ENCODE measurements at places on chromosomes 11 and 22.
A peak's percentile ranks its signal among the peaks of the same experiment; 100 is the strongest.

- DNase-seq: no peak
These were observed 369.3 kb downstream of the CADM1 start for GRCh38 chr11:115134926-115135325.

GRCh38 chr11:104852811-104853210 is 45.4 kb downstream of the CASP12 start:
- no peak for DNase-seq

DNA sequence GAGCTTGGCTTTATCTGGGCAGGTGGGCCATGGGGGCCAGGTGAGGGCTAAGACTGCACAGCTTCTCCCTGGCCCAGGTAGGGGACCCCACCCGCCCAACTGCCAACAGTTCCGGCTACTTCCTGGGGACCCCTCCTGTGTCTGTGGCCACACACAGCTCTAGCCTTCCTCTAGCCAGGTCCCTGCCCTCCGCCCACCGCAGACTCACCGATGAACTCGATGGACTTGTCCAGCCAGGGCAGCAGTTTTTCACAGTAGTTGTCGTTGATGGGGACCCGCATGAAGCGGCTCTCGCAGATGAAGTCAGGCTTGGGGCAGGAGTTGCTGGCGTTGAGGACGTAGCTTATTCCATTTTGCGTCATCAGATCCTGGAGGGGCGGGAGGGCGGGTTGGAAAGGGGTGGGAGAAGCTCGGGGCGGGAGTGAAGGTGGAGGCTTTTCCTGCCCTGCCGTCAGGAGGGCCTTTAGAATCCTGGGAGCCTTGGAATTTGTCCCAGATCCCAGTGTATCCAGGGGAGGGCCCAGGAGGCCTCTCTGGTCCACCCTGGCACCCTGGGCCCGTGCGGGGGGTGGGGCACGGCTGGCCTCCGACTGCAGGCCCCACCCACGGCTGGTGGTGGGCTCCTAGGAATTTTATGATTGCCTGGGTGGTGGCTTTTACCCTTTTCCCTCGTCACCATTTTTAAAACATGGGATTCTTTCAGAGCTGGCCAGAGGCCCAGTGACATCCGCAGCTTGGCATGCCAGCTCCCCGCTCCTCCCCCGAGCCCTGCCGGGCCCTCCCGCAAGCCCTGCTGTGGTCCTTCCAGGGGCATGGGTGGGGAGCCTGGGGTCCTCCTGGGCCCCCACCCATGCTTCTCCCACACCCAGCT is 13.9 kb downstream of the DUSP8 start:
- DNase-seq: peak; percentile 96

- DNase-seq: no peak
These were observed 127.4 kb downstream of the PHF21B start for GRCh38 chr22:44882226-44882905.

DNA sequence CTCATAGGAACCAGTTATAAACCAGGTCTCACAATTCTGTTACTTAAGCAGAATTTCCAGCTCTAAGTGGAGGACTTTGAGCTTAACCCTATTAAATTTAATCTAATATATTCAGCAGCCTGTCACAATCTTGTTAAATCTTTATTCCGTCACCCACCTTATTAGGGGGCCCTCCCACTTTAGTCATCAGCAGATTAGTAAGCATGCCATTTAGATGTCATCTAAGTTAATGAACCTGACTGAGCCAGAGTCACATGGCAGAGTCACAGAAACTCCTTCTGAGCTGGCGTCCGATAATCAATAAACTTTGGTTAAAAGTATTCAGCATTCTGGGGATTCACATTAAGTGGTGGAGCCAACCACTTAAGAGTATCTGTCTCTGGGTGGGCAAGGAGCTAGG is 35.1 kb downstream of the TTC12 start:
- DNase-seq: no peak

DNA sequence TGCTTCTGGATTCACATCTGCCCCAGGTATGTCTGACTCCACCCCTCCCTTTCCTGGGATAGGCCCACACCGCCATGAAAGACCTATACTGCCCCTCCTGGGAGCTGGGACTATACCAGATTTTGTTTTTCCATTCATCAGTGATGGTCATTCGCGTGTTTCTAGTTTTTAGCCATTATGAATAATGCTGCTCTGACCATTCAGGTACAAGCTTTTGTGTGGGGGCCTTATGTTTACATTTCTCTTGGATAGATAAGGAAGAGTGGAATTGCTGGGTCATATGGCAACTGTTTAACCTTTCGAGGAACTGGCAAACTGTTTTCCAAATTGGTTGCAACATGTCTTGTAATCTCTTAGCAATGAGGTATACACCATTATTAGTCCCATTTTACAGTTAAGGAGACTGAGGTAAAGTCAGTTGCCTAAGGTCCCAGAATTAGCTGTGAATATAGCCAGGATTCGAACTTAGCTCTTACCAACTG is 1.2 kb upstream of the TBC1D10A start:
- no peak for DNase-seq

DNA sequence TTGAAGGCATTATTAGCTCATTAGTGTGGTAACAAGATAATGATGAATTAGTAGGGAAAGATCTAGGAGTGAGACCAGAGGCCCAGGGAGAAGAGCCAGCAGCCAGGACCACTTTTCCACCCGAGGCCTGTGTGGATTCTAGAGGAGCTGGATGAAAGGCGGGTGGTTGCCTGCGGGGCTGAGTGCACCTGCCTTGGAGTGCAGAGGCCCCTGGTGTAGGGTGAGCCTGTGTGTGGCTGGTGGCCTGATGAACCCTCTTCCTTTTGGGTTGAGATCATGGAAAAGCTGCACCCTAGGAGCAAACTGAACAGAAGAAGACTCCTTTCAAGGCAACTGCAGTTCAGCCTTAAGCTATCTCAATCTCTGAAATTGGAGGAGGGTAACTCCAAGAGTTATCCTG is 5.9 kb upstream of the TP53AIP1 start:
- DNase-seq: no peak

DNA sequence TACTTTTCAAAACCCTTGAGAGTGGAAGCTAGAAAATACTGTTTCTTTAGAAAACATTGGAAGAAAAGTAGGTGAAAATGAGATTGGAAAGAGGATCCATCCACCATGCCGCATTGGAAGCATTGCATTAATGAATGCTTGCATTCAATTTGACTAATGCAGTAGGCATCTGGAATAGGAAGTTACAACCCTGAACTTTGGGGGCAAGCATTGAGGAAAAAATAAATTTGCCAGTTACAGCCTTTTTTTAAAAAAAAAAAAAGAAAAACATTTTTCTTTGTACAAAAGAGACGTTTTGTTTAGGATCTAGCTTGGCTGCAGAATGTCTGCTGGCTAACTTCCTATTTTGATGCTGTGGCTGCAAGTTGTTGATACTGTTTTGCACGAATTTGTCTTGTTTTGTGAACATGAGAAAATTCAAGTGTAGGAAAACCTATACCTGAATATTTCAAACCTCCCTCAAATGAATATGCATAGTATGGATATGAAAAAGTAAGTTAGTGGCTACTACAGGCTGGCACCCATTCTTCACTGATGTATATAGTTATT is 28.1 kb downstream of the RTN3 start:
- no peak for DNase-seq

GRCh38 chr22:19011075-19011474 is 75.0 kb upstream of the PRODH start:
- DNase-seq: no peak

- no peak for DNase-seq
These were observed 118.2 kb upstream of the BLID start for GRCh38 chr11:122234257-122234656.
